ENCODE measurements at places on chromosomes 13 and 19. TPM values are rescaled to one million over a fixed set of nuclear protein-coding genes. Genes with fewer than 3 reads are reported as not detected.
A peak's percentile ranks its signal among the peaks of the same experiment; 100 is the strongest.

DNA sequence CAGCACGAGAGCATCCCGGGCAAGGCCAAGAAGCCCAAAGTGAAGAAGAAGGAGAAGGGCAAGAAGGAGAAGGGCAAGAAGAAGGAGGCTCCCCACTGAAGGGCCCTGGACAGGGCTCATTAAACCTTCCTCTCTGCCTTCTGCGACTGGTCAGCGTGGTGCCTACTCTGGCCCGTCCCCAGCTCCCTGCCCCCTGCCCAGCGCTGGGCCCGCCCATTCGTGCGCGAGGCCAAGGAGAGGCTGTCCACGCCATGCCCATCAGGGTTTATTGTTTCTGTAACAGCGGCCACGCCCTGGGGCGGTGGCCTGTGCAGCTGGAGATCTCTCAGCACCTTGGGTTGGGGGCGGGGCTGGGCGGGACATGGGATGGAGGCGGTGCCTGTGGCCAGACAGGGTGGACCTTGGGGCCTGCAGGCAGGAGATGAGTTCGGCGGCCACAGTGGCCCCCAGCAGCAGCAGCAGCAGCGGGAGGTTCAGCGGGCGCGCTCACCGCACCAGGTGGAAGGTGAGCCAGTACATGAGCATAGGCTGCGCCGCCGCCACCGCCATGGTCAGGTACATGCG lies 897 bp downstream of the C19orf33 start:
- DNase-seq, result peak; percentile 86

- DNase-seq, result no peak
Measured at GRCh38 chr13:100870898-100871297, 196.3 kb upstream of the TMTC4 start.

DNA sequence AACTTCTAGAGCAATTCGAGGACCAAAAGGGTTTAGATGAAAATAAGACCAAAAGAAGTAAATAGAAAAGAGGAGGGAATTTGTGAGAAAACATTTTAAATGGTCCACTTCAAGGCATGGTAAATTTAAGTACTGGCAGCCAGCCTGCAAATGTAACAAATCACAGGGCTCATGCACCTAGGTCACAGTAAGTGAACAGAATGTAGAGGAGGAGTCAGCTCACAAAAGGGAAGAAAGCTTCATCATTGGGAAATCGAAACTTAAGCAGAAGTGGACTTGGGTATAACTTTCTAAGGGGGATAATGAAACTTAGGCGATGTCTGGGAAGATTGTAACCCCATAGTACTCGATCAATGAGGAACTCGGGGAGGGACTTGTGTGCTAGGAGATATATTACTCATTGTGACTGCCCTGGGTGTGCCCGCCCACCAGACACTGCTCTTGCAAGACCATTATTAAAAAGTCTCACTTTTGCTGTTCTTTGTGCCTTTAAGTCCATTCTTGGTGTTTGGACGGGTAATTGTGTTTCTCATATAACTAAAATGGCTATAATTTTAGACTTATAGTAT lies 1053.6 kb upstream of the MIR17HG start:
- no peak for DNase-seq

Gene DAND5
- not detected for total RNA-seq

Gene NLRP5
- not detected for total RNA-seq
